Central memory CD4-positive, alpha-beta T cell (primary cell): ENCODE measurements at places on chromosomes 1 and 21.
A peak's percentile ranks its signal among the peaks of the same experiment; 100 is the strongest.

GRCh38 chr1:111920221-111921024 lies 69.0 kb downstream of the KCND3 start:
- DNase-seq = no peak

GRCh38 chr1:36764798-36765197 lies 269.5 kb downstream of the GRIK3 start:
- DNase-seq = no peak

GRCh38 chr1:1171546-1172340 lies 1.9 kb upstream of the TTLL10 start:
- DNase-seq = peak; percentile 39

- no peak for DNase-seq
Measured at GRCh38 chr1:10456661-10457060, 6.8 kb downstream of the CORT start.

DNA sequence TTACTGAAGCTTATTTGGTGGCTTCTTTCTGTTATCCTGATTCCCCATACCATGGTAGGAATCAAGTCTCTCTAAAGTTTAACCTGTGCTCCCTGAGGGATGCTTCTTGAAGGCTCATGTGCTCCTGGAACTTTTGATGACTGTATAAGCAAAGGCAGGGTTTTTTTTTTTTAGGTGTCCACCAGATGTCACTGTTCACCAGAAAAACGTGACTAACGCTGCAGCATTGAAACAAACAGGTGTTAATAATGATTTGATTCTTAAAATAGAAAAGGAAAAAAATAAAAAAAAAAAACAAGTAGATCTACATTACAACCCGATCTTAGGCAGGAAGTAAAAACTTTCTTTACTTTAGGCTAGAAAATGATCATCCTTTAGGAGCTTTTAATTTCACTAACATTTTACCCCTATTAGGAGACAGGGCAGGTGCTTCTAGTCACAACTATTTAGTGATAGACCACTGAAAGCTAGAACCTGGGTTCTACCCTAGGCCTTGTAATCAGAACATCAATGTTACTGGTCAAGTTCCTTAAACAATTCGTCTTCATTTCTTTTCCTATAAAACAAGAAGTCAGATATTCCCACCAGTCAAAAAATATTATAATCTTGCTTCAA lies 223.0 kb downstream of the PLA2G4A start:
- DNase-seq = peak; percentile 9

GRCh38 chr1:30877205-30877912 lies 31.2 kb downstream of the SDC3 start:
- no peak for DNase-seq

DNA sequence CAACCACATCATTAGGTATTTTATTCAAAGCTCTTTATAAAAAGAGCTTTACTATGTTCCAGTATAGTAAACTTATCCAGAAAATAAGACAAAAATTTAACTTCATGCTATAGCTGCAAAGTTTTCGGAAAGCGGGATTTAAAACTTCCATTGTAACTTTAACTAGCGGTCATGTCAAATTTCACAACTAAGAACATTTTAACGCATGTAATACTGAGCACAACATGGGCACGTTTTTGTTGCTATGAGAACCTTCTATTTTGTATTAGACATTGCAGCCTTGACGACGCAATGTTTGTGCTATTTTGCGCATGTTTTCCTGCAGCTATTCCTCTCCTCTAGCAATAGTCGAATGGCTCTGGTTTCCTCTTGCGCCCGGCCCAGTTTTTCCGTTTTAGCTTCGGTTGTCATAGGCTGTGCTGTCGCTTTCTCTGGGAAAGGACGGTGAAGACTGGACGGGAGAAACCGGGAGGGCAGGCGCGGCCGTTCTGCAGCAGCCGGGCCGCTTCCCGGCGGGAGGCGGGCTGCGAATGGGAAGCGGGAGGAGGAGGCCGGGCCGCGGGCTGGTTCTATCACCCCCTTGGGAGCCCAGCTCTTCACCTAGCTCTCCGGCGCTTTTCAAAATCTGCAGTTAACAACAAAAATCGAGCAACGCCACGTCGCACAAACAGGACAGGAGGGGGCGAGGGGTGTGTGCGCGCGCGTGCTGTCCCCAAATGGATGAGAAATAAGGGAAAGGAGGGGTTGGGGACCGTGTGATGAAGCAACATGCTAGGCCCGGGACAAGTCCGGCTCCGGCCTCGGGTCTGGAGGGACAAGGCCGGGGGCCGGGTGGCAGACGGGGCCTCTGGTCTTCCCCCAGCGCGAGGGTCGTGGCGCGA lies 105.3 kb upstream of the HNRNPU start:
- peak; percentile 85 for DNase-seq

GRCh38 chr1:212070720-212071302 lies 35.3 kb downstream of the DTL start:
- DNase-seq = peak; percentile 48

DNA sequence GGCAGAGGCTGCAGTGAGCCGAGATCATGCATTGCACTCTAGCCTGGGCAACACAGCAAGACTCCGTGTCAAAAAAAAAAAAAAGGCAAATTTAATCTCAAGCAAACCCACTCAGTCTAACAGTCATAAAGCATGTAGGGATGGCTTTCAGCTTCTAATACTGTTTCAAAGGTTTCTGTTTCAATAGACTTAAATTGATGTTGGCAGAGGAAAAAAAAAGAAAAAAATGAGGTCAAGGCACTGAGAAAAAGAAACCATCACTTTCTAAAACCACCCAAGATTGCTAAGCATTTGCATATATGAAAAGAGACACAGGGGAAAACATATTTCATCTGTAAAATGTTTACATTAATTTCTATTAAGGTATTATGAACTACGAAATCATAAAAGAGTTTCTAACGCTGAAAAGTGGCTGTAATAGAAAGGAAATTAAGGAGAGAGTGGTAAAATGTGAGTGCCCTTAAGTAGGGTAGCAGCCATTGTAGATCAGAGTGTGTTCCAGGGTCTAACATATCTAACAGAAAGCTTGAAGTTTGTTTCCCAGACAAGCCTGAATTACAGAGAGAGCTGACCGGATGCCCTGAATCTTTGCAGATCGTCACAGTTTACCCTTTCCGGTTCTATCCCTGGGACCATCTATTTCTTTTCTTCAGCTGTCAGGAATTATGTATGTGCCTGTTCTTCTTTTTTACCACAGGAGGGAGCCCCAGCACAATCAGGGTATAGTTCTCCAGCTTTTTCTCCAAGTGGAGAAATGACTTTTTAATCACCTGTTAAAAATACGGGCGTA lies 70.0 kb downstream of the PLD5 start:
- DNase-seq = no peak

DNA sequence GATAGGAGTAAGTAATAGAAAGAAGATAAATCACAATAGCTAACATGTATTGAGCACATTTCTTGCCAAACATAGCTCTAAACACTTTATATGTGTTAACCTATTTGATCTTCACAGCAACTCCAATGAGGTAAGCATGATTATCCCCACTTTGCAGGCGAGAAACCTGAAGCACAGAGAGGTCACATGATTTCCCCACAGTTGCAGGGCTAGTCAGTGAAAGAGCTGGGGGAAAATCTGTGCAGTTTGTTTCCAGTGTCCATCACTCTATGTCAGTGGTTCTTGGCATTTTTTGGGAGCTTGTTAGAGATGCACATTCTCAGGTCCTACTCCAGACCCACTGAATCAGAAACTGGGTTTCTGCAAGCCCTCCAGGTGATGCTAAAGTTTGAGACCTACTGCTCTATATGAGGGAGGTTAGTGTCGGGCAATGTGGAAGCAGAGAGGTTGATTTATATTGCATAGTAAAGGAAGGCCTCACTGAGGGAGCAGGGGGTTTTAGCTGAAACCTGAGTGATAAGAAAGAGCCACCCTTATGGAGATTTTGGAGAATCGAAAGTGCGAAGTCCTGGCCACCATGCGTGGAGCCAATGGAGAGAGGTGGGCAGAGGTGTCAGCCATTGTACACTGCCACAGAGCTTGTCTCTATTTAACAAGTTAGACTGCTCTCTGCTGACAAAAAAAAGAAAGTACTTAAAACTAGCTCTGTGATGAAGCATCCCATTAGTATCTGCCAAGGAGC lies 20.9 kb downstream of the MCOLN3 start:
- peak; percentile 30 for DNase-seq

DNA sequence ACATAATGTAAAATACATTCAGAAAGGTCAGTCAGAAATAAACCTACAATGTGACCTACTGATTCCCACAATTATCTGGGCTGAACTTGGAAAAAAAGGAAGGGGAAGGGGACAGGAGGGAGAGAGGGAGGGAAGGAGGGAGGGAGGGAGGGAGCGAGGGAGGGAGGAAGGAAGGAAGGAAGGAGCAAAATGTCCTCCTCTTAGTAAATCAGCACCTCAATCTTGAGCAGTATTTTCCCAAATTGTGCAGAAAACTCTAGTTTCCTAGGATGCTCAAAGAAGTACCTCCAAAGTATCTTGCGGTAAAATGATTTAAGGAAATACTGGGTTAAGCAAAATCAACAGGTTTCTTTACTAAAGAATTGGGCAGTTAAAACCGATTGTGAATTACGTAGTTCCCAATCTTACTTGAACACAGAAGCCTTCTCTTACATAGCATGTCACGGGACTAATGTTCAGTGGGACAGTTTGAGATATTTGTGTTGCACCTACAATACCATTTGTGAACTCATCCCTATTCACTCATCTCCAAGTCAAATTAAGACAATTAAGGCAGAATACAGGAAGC lies 51.0 kb upstream of the ASPM start:
- DNase-seq = no peak

DNA sequence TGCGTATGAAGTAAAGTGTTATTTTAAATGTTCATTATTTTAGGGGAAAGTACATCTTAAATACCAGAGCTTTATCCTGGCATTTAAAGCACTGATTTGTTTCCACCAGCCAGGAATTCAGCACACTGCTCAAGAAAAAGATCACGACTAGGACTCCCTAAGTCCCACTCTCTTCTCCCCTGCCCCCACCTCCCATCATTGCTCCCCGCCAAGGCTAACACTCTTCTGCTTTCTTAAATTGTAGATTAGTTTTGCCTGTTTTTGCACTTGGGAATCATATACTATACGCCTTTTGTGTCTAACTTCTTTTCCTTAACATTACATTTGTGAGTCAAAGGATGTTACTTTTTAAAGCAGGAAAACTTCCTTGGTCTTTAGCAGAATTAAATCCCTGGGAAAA lies 37.5 kb upstream of the C1orf105 start:
- DNase-seq = no peak

GRCh38 chr1:230674581-230674980 lies 32.3 kb downstream of the COG2 start:
- DNase-seq = no peak

- no peak for DNase-seq
Measured at GRCh38 chr1:52967666-52968065, 40.6 kb downstream of the SCP2 start.

- DNase-seq = no peak
Measured at GRCh38 chr1:214446772-214447556, 104.4 kb downstream of the PTPN14 start.

GRCh38 chr1:25836695-25837094 lies 16.9 kb downstream of the MTFR1L start:
- DNase-seq = no peak

DNA sequence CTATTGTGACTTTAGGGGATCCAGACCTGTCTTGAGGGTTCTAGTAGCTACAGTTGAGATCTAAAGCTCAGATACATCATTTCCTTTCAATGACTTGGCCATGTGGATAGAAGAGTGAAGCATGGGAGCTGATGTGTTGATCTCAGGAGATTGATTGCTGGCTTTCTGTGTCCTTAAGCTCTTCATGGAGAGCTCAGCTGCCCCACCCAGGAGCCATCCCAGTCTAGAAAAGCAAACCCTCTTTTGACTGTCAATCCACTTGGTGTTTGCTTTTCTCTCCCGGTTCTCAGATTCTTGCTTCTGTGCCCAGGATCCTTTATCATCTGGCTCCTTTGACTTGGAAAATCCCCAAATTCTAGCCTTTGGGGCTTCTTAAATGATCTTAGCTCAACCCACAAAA lies 87.2 kb downstream of the ATP1A1 start:
- DNase-seq = no peak

- DNase-seq = no peak
Measured at GRCh38 chr1:64765826-64766225, 21.0 kb downstream of the RAVER2 start.

DNA sequence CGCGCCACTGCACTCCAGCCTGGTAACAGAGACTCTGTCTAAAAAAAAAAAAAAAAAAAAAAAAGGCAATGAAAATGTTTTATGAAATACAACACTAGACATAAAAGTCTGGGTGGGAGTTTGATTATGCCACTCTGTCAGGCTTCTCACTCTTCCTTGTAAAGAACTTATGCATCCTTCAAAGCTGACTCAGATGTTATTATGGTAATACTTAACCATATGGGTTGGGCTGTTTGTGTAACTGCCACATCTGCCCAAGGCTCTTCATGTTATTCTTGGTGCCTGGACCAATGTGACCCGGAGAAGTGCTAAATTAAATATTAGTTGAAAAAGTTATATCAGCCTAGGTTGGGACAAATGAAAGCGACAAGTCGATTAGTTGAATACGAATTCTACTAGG lies 23.8 kb downstream of the FAM89A start:
- no peak for DNase-seq

DNA sequence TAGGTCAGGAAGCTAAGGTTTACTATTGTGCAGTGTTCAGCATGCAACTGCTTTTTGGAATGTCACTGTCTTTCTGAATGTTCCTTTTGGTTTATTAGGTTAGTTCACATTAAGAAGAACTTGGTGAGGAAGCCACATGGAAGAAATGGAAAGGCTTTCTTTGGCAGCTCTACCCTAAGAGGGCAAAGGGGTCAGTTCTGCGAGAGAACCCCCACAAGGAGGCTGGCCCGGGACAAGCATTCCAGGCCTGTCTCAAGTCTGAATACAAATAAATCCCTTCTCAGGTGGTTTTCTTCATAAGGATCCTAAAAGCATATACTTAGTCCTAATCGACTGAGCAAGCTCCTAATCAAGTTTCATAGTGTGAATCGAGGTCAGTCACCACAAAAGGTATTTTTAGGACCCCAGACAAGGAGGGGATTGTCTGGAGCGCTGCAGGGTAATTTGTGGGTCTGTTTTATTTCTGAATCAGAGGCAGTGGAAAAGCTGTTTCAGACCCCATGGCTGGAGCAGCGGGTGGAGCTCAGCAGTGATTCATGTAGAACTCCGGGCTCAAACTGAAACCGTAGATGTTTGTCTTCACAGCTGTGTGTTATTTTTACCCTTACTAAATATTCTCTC lies 63.3 kb downstream of the ERG start:
- no peak for DNase-seq

DNA sequence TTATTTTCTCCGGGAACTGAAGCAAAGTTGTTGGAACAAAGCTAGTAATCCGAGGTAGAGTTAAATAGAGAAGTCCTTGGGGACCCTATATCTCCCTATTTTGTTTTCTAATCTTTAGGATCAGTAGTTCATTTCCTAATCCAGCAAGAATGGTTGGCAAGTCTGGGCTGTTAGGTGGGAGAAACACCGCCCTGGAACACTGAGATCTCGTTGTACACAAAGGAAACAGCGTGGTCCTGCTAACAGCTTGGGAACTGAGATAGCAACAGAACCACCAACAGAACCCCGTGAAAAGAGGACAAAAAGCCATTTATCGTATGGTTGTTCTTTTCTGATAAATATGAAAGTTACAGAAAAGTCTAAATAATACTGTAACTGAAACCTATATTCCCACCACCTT lies 121.9 kb upstream of the CDC42BPA start:
- DNase-seq = no peak
